ENCODE measurements at places on chromosomes 1 and 21.

GRCh38 chr1:234878288-234878687 is 250.3 kb downstream of the TOMM20 start:
- no peak for DNase-seq

DNA sequence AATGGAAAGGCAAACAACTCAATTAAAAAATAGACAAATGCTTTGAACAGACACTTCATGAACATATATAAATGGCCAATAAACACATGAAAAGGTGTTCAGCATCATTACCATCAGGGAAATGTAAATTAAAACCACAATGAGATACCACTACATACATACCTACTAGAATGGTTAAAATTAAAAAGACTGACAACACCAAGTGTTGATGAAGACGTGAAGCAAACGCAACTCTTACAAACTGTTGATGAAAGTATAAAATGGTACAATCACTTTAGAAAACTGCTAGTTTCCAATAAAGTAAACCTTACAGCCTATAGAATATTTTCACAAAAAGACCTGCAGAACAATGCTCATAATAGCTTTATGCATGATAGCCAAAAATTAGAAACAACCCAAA is 10.1 kb downstream of the EIF2B3 start:
- no peak for DNase-seq

DNA sequence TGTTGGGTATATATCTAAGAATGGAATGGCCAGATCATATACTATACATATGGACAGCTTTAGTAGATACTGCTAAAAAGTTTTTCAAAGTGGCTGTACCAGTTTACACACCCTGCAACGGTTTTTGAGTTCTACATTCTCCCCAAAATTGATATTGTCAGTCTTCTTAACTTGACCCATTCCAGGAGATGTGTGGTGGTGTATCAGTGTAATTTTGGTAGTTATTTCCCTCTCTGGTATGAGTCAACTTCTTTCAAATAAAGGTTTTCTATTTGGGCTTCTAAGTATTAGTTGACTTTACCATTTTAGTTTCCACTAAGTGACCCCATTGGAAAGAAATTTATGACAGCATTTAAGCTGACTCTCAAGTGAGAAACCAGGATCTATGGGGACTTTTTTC is 29.2 kb downstream of the INKA2 start:
- DNase-seq, result no peak

- no peak for DNase-seq
Observed at GRCh38 chr1:62355095-62355494, 35.9 kb upstream of the KANK4 start.

DNA sequence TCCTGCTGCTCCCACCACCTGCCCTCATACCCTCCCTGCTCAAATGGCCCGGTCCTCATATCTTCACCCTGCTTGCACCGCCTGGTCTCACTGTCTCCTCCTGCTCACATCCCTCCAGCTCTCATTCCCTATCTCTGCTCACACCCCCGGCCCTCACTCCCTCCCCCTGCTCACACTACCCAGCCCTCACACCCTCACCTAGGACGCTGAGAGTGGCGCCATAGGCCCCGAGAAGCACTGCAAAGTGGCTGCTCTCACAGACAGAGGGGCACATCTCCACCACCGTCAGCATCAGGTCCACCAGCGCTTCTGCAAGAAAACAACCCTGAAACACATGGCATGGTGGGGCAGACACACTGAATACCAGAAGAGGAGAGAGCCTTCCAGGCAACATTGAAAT is 38.6 kb downstream of the MRAP start:
- DNase-seq, result no peak

- DNase-seq, result no peak
Observed at GRCh38 chr1:50974618-50974935, 4.5 kb downstream of the CDKN2C start.
